ENCODE measurements at places on chromosomes 6 and 20.

DNA sequence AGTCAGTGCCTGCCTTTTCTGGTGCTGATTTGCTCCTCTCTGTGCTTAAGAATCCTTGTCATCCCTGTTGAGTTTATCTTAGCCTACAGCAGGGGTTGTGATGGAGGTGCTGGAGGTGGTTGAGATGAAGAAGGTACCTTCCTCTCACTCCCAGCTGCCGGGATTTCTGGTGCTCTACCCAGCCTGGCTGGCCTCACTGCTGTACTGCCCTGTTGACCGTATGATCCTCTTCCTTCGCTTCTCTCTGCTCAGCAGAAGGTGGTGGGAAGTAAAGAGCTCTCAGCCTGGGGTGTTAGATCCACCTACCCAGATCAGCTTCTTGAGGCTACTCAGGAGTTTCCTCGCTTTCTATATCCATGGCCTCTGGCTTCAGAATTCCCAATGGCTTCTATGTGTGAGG lies 101.0 kb upstream of the NXT1 start:
- no peak for DNase-seq

DNA sequence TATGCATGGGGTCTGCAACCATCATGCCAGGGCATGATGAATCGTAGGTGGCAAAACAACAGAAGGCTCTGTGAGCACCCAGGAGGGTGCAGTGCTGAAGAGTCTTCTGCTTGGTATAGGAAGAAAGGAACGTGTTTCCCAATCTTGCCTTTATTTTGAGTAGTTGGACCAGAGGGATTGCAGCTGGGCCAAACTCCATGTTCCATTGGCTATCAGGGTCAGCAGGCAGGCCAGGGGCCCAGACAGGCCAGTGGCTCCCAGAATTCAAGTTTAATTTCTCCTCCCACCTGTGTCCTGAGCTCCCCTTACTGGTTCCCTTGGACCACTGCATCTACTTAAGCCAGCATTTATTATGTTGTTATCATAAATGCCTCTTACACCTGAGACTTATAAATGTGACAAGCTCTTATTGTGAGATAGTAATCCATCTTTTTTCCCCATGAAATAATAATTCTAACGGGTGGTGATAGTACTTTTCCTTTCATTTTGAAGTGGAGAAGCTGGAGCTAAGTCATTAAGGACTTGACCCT lies 918 bp upstream of the TRIM38 start:
- DNase-seq: no peak

GRCh38 chr6:161546632-161547031 lies 272.8 kb upstream of the AGPAT4 start:
- DNase-seq: no peak

DNA sequence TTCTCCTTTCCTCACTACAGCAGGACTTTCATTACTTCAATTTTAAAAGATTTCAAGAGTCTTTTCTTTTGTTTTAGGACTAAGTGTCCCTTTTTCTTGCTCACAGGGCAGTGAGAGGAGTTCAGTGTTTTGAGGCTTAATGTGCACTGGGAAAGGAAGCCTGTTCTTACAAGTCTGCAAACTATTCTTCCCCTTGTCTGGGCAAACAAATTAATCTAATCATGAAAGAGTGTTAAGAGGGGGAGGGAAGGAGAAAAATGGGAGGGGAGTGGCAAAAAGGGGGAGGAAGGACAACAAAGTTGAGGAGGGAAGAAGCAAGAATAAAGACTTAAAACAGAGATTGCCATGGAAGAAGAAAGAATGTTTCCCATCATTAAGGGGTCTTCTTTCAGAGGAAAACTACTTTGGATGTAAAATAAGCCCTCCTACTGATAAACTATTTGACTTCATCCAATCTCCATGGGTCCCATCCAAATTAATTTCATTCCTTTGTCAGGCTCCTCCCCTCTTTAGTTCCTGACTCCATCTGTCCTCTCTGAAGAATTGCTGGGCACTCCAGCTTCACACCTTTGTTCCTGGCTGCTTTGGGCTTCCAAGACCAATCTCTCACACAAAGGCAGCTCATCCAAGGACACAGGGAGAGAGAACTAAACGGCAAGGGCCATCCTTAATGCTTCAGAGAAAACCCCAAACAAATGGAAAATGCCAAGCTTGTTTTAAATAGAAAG lies 244.5 kb downstream of the TPBG start:
- no peak for DNase-seq

DNA sequence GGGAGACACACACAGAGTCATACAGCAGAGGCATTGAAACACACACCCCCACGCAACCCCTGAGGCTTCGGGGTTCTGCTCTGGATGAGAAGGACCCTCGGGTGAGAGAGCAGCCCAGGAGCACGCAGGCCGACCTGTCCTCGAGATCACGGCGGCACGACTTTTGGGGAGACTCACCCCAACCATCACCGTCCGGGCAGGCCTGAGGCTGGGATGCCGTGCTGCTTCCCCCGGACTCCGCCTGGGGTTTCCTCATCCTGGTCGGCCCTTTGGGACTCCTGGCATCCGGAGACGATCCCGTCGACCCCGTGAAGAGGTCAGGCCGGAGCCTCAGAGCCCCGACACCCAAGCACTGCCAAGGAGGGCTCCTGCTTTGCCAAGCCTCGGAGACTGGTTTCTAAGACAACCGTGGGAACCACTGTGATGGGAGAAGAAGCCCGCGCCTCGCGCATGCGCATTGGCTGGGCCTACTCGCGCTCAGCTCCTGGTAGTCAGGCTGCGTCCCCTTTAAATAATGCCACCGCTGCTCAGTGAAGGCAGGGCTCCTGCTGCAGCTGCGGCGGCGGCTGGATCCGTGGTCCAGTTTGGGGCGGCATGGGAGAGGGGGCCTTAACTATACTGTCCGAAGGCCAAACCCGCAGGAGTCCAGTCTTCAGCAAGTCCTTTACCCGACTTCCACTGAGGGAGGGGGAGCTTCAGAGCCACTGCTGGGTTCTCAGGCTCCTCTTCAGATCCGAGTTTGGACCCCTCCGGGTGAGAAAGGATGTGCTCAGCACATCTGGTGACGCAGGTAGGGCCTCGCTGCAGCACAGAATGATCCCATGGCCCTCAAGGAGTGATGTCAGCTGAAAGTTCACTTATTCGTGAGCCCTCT lies 171.4 kb upstream of the ZNF337 start:
- no peak for DNase-seq

DNA sequence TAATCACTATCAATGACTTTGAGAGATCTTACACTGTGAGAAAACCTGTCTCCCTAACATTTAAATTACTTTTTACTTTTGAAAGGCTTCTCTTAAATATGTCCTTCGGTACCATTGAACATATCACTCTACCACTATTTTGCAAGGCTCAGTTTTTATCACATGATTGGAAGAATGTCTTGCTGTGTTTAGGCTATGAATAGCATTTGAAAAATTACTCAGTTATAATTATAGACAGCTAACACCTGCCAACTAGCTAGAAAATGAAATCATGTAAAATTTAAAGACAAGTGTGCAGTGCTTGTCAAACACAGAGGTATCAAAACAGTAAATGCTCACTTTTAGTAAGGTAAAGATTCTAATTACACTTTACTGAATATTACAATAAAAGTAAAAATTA lies 11.0 kb downstream of the SESN1 start:
- DNase-seq: no peak

DNA sequence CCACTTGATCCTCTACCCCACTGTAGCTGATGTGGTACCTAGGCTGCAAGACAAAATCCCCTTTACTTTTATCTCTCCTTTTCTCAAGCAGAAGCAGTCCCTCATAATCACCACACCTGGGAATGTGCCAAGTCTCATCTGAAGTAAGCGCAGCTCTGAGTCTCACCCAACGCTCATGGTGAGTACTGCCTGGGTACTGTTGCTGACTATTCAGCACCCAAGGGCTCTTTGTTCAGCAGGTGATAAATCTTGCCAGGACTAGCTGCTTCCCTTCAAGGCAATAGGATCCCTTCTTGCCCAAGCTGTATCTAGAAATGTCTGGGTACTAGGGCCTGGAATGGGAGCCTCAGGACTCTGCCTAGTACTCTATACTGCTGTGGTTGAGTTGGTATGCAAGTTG lies 70.9 kb downstream of the GCLC start:
- DNase-seq: no peak

DNA sequence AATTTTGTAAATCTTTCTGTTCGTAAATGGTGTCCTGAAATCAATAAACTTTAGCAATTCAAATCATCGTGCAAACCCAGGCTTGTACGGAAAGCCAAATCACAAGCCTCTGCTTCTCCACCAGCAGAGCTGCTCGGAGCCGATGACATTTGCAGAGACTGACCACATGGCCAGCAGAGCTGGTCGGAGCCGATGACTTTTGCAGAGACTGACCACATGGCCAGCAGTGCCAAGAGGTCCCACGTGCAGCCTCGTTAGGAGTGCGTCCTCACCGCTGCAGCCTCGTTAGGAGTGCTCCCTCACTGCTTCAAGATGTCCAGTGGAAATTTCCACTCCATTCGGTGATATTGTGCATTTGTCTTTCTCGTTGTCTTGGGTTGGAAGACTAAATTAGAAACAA lies 28.5 kb downstream of the SMOC2 start:
- no peak for DNase-seq

- DNase-seq: no peak
Observed at GRCh38 chr6:111711984-111712752, 106.5 kb upstream of the TRAF3IP2 start.

- DNase-seq: no peak
Observed at GRCh38 chr6:69623357-69623756, 173.5 kb downstream of the LMBRD1 start.

DNA sequence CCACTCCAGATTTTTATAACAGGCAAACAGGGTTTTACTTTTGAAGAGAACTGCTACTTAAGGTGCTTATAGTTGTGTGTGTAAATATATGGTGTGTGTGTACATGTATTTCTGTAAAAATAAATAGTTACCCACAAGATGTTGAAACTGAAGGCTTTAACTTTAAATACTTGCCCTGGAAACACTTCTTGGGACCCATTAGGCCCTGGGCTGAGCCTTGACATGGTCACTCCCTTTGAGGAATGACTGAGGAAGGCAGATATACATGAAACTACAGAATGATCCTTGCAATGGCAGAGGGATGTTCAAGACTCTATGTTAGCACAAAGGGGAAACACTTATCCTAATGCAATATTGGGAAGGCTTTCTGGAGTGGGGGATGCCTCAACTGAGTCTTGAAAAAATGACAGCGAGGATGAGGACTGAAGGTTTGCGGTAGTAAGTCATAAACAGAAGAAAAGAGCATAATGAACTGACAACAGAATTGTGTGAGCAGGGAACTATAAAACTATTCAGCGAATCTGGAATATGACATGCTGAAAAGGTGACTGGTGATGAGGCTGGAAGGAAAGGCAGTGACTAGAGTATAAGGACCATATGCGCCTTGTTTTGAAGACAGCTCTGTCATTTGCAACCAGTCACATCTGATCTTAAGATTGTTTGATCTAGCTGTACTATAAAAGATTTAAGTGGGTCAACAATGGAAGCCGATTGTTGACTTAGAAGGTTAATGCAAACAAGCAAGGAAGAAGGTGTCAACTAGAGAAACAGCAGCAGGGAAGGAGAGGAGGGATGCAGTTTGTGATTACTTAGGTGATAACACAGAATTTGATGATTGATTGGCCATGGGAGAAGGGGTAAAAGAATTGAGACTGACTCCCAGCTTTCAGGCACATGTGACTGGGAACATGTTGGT lies 64.4 kb upstream of the COL21A1 start:
- DNase-seq: no peak

DNA sequence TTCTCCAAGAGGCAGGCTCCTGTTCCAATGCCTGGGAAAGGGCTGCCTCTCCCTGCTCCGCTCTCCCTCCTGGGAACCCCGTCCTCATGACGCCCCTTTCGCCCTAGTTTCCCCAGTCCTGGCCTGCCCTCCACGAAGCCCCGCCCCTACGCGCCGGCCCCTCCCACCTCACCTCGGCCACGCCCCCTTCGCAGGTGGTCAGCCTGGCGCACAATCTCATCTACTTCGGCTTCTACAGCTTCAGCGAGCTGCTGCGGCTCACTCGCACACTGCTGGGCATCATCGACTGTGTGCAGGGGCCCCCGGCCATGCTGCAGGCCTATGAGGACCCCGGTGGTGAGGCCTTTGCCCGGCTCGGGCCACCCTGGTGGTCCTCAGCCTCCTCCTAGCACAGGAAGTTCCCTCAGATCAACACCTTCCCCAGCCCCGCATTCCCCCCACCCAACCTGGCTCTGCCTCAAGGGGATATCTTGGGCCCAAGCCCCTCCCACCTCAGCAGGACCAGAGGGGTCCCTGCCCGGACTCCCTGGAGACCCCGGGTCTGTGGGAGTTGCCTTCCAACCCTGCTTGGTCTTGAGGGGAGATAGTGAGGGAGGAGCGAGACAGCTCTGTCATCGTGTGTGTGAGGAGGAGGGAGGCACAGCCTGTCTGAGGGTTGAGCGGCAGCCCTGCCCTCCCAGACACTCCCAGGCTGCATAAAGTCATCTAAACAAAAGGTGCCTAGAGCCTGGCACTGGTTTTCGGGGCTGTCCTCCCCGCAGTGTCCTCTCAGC lies 40.3 kb downstream of the UQCC2 start:
- no peak for DNase-seq

GRCh38 chr6:147418523-147418922 lies 90.0 kb upstream of the SAMD5 start:
- no peak for DNase-seq

DNA sequence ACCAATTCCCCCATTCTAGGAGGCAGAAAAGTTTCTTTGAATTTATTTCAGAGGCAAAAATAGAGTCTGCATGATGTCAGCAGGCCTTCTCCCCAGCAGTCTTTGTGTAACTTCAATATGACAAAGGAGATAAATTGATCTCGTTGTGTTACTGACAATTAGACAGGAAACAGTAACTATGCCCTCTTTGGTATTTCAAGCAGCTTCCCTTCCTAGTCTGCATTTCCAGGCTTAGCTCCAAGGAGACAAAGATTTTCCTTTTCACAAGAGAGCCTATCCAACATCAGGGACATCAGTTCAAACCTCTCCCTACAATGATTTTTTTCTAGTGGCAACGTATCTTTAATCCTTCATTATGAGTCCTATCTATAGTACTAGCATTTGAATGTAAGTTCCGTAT lies 245.9 kb upstream of the HSF2 start:
- no peak for DNase-seq

GRCh38 chr6:107185391-107185970 lies 70.2 kb upstream of the BEND3 start:
- DNase-seq: no peak

- DNase-seq: no peak
Observed at GRCh38 chr6:89068695-89069094, 11.9 kb upstream of the PNRC1 start.

GRCh38 chr6:135861189-135861588 lies 9.7 kb downstream of the PDE7B start:
- no peak for DNase-seq

DNA sequence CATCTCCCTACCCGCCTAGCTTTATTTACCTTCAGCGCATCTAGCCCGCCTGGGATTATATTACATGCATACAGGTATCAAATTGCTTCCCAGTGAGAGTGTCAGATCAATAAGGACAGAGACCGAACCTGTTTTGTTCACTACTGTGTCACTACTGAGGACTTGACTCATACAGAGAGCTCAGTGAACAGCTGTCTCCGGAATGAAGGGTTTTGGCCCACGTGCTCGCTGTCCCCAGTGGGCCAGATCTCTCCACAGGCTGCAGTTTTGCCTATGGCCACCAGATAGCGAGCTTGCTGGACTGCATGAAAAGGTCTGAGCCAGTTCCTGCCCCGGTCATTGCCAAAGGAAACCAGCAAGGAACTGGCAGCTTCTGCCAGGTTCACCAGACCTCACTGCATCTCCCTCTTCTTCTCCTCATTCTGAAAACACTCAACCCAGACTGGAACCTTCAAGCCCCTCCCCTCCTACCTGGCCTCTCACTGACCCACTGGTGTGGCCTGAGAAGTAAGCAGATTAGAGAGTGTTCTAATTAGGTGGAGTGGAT lies 150.8 kb downstream of the ZMYND8 start:
- DNase-seq: no peak

- DNase-seq: no peak
Observed at GRCh38 chr6:157449610-157450009, 68.6 kb downstream of the ZDHHC14 start.

Data from stimulated activated CD4-positive, alpha-beta T cell treated with anti-CD3 and anti-CD28 coated beads, Interleukin-1b, Interleukin-23, amount 100 ng/mL, for 1 hour (primary cell).